ENCODE measurements at places on chromosomes 4 and X.

GRCh38 chr4:69831270-69831627 is 28.7 kb downstream of the SULT1E1 start:
- DNase-seq, result no peak

- DNase-seq, result no peak
Observed at GRCh38 chr4:123235431-123235830, 161.2 kb upstream of the SPRY1 start.

DNA sequence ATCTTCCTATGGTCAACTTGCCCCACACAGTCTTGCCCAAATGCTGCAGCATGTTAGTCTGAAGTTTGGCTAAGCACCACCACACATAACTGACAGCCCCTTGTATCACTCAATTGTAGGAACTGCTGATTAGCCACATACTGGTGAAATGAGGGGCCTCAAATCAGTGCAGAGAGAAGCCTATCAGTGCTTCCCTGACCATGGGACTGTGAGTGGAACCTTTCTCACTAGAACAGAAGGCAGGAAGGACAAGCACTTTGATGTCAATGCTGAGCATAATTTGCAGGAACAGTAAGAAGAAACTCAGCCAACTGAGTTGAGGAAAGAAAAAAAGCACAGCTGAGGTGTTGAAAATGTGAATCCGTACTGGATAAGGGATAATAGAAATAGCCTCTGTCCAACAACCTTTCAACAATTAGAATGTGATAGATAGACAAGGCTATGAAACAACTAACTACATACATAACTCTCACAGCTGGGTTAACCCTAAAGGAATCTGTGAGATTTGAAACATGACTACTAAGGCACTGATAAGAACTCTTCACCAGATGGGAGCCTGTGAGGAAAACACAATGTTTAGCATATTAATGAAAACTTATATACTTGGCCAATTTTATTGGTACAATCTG is 136.6 kb upstream of the SH3RF1 start:
- DNase-seq, result no peak

- peak; percentile 3 for DNase-seq
Observed at GRCh38 chr4:112418092-112418491, 97.9 kb downstream of the NEUROG2 start.

- no peak for DNase-seq
Observed at GRCh38 chr4:19721587-19721986, 530.1 kb upstream of the SLIT2 start.
